Fibroblast of skin of abdomen (primary cell): ENCODE measurements at places on chromosomes 2 and 18.
A peak's percentile ranks its signal among the peaks of the same experiment; 100 is the strongest.

- no peak for DNase-seq
Measured at GRCh38 chr18:8868276-8868675, 162.9 kb downstream of the MTCL1 start.

DNA sequence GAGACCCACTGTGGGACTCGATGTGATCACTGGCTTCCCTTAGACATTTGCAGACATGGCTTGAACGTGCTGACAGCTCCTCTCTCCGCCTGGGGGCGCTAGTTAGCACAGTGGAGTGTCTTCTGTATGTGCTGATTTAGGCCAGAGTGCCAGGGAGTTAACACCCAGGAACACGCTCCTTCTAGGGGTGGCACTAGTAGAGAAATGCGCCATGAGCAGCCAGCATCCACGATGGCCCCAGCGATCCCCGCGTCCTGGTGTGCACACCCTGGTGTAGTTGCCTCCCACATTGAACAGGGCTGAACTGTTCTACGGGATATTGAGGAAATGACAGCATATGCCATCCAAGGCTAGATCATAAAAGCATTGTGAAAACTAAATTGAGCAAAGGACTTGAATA lies 11.4 kb upstream of the NMUR1 start:
- DNase-seq = no peak

GRCh38 chr18:3747176-3747973 lies 297.4 kb downstream of the TGIF1 start:
- DNase-seq = peak; percentile 53

GRCh38 chr2:220053919-220054318 lies 426.5 kb downstream of the SLC4A3 start:
- no peak for DNase-seq

GRCh38 chr2:11968521-11968920 lies 222.1 kb downstream of the LPIN1 start:
- no peak for DNase-seq

DNA sequence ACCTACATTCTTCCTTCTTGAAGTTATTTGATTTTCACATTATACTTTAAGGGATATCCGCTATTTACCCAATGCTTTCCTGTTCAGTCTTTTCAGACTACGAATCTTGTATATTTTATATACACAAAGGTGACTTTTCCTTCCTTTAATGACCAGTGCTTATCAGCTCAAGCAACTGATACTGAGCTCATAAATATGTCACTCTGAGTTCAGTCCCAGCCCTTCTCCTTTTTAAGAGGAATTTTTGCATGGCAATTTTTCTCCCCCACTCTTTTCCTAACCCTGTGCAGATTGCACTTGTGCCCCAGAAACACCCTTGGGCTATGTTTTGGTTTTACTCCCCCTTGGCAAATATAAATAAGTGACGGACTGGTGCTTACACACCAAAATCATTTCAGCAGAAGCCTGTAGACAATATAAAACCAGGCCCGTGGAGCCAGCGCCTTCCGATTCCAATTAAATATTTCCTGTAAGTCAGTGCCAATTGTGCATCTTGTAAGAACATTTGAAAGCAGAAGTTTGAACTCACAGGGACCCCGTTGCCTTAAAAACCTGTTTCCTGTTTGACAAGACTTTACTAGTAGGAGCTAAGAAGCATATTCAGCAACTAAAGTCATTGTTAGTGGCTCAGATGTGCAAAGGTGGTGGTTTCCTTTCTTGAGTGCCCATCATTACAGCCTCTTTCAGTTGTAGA lies 66.3 kb upstream of the GATA6 start:
- no peak for DNase-seq

GRCh38 chr2:5290900-5291546 lies 401.2 kb upstream of the SOX11 start:
- DNase-seq = peak; percentile 30

DNA sequence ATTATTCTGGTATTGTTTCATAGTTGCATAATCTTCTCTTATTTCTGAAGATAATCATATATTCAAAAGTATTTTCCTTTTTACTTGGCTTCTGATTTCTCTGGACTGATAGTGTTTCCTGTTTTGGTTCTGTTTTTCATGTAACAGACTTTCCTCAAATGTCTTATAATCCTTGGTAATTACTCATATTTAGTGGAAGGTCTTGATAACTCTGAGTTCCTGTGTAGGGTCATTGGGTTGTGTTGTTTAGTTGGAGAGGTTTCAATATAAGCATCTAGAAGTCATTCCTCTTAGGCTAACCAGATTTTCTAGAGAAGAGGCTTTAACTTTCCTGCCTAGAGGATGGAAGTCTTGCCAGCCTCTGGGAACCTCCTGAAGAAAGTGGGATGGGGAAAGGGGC lies 23.8 kb downstream of the MFSD6 start:
- DNase-seq = no peak

- no peak for DNase-seq
Measured at GRCh38 chr2:222538535-222538934, 114.2 kb downstream of the SGPP2 start.

DNA sequence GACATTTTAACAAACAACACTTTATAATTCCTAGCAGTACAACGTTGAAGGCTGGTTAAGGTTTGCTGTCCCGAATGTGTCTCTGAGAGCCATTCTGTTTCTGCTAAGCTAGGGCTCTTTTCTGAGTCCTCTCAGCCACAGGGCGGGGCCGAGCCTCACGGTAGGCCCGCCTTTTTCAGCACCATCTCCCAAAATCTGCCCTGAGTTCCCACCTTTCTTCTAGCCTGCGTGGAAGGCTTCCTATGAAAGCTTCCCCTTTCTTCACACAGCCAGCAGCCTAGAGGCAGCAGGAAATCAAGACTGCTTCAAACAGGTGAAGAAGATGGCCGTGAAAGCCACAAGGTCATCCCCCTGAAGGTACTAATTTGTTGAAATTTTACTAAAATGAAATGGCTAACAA lies 255.5 kb downstream of the CDH2 start:
- DNase-seq = no peak

- no peak for DNase-seq
Measured at GRCh38 chr2:197265924-197266323, 44.7 kb downstream of the ANKRD44 start.

- DNase-seq = no peak
Measured at GRCh38 chr2:150669492-150669891, 182.0 kb upstream of the RND3 start.

DNA sequence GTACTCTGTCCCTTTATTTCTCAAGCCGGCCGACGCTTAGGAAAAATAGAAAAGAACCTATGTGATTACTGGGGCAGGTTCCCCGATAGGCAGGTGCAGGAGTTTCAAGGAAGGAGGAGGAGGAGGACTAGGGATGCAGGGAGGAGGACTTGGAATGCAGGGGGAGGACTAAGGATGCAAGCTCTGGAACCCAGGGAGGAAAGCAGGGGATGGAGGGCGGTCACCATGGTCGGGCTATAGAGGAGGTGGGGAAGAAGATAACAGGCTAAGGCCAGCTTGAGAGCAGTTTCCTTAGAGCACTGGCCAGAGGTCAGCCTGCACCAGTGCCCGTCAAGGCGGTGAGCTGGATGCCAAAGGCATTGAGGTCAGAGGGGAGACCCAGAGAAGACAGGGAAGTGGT lies 18.7 kb upstream of the B3GNT7 start:
- DNase-seq = no peak

DNA sequence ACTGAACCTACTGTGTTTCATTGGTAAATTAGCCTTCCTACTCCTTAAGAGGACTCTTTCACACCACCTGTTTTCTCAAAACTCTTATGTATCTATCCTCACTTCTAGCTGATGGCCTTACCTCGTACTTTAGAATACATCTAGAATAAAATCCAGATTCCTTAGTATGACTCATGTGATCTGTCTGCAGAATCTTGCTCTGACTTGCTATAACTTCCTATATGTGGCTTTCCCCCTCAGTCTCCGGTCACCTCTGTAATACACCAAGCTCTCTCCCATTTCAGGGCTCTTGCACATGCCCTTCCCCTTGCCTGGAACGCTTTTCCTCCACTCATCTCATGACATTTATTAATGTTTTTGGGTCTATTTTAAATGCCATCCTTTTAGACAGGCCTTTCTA lies 95.6 kb upstream of the LHCGR start:
- DNase-seq = peak; percentile 50

DNA sequence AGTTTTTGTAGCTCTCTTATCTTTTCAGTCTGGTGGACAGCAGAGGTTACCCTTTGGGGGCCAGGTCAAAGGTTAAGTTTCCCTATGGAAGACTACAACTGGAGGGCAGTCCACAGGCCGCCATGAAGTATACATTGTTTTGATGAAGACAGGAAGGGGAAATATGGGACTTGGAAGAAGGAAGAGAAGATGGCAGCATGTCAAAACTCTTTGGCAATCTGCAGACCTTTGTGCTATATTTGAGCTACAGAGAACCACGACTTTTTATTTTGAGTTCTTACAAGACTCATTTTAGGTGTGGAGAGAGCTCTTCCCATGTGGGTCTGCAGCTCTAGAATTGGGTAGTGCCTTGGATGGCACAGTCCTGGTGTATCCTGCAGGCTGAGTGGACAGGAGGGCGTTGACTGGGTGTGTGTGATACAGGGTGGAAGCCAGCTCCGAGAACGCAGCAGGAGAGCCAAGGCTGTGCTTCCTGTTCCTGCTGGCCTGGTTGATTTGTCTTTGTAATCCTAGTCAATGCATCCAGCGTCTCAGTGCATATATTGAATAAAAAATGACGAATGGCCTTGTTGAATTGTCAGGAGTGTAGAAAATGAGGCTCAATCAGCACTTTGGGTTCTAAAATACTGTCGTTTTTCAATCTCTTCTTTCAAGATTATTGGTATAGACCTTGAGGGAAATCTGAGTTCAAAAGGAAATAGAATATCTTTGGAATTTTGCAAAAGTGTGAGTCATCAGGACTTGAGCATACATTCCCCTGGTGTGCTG lies 11.5 kb downstream of the ITGA6 start:
- DNase-seq = peak; percentile 57

DNA sequence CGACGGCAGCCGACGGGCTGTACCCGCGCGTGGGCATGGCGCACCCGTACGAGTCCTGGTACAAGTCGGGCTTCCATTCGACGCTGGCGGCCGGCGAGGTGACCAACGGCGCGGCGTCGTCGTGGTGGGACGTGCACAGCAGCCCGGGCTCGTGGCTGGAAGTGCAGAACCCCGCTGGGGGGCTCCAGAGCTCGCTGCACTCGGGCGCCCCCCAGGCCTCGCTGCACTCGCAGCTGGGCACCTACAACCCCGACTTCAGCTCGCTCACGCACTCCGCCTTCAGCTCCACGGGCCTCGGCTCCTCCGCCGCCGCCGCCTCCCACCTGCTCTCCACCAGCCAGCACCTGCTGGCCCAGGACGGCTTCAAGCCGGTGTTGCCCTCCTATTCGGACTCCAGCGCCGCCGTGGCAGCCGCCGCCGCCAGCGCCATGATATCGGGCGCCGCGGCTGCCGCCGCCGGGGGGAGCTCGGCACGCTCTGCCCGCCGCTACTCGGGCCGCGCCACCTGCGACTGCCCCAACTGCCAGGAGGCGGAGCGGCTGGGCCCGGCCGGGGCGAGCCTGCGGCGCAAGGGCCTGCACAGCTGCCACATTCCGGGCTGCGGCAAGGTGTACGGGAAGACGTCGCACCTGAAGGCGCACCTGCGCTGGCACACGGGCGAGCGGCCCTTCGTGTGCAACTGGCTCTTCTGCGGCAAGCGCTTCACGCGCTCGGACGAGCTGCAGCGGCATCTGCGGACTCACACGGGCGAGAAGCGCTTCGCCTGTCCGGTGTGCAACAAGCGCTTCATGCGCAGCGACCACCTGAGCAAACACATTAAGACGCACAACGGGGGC lies 2.0 kb downstream of the SP9 start:
- peak; percentile 49 for DNase-seq

DNA sequence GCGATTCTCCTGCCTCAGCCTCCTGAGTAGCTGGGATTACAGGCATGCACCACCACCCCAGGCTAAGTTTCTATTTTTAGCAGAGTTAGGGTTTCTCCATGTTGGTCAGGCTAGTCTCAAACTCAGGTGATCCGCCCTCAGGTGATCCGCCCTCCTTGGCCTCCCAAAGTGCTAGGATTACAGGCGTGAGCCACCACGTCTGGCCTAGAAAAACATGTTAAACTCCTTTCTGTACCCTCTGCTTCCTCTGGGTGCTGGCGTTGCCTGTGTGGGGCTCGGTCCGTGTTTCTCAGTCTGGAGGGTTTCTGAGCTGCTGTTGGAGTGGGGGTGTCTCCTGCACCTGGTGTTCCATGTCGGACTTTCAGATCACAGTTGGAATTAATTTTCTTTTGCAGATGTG lies 17.9 kb downstream of the LDLRAD4 start:
- DNase-seq = no peak

DNA sequence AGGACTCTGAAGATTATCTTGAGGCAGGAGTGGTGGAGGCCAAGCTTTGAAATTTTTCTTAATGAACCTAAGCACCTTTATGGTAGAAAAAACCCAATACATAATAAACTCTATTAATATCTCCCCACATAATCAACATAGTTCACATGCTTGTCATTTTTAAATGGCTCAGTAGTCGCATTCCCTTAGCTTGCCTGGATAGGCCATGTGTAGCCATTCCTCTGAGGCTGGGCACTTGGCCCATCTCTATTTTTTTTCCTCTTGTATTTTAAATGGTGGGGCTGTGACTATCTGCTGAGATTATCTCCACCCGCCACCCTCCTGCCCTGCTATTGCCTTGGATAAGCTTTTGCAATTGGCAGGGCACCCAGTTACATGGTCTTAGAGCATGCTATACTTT lies 143.1 kb downstream of the FHOD3 start:
- DNase-seq = peak; percentile 85

DNA sequence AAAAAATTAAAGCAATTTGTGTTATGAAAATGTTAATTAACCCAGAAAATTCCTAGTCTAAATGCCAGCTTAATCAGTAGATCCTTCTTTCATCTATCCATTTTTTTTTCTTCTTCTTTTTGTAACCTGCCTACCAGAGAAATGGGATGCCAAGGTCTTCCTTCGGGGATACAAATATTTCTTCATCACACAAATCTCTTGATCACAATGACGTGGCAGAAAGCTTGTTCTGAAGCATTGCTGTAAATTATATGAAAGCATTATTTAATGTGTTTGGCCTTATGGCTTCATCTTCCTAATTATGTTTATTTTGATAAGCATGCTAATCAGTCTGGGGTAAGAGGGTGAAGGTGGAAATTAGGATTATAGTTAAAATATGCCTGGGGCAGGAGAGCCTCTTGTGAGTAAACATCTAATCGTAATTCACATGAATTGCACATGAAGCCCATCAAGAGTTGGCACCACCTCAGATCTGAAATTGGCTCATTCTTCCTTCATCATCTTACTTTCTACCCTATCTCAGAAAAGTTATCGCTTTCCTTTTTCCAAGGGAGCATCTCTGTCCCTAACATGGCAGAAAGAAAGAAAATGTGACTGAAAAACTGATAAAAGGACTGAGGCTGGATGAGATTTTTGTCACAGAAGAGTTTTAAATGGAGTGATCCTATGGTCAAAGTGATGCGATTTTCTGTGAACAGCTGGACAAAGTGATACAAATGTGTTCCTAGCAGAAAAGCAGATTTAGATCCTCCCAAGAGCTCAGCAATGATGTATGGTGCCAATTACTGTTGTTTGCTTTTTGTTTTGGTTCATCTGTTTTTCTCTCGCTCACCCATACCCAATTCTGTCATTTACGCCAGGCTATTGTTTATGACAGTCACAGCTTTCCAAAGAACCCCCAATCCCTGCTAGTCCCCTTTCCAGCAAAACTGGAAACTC lies 76.9 kb upstream of the PMAIP1 start:
- DNase-seq = no peak

GRCh38 chr2:237711458-237712150 lies 84.2 kb downstream of the LRRFIP1 start:
- no peak for DNase-seq

GRCh38 chr2:121303531-121304263 lies 18.7 kb upstream of the TFCP2L1 start:
- DNase-seq = no peak

GRCh38 chr2:150066490-150066889 lies 421.0 kb downstream of the RND3 start:
- DNase-seq = no peak

- peak; percentile 13 for DNase-seq
Measured at GRCh38 chr2:185208261-185208660, 530.3 kb upstream of the FSIP2 start.
